ENCODE measurements at places on chromosomes 1 and 21. TPM values are rescaled to one million over a fixed set of nuclear protein-coding genes. Genes with fewer than 3 reads are reported as not detected.
A peak's percentile ranks its signal among the peaks of the same experiment; 100 is the strongest.

The OR2T29 gene
- total RNA-seq: not detected

- no peak for DNase-seq
Observed at GRCh38 chr21:46081022-46081861, 16.7 kb upstream of the COL6A2 start.

DNA sequence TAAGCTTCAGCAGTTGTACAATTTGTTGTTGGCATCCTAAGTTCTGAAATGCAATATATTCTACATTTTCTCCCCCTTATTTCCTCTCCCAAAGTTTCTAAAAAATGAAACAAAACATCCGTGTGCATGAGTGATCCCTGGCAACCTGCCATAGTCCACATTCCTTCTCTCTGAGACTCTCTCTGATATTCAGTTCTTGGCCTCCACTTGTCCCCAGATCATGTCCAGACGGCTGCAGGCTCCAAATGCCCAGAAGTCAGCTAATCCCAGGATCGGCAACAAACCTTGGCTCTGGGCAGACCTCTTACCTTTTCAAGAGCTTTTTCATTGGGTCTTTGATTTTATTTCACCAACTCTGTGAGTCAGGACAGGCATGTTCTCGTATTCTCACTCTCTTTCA is 187.8 kb downstream of the ETS2 start:
- peak; percentile 85 for DNase-seq

DNA sequence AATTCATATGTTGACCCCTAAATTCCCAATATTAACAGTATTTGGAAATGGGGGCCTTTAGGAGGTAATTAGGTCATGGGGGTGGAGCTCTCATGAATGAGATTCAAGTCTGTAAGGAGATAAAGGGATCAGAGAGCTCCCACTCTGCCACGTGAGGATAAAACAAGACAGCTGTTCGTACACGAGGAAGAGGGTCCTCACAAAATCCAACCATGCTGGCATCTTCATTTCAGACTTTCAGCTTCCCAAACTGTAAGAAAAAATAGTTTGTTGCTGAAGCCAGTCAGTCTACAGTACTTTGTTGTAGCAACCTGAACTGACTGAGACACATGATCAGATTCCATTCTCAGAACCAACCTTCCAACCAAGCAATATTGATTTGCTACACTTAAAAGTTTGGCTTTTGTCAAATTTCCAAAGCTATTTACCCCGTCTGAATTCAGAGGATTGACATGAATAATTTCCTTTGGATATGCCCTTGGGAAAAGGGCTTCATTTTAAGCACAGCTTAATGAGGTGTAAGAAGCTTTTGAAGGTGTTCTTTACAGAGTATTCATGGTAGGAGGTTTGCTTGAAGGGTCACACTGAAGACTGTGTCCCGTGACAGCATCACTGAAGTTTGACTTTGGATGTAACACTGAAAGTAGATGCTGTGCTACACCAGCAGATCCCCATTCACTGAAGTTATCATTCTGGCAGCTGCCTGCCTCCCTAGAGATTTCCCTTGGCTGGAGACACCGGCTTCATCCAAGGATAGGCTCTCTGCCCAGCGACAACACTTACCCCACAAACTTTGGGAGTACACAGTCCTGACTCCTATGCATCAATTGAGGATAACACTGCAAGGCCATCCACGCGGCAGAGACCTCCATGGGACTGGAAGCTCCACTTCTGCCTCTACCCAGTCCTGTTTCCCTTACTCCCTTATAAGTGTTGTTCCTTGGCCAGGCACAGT is 4.9 kb upstream of the OMA1 start:
- no peak for DNase-seq

DNA sequence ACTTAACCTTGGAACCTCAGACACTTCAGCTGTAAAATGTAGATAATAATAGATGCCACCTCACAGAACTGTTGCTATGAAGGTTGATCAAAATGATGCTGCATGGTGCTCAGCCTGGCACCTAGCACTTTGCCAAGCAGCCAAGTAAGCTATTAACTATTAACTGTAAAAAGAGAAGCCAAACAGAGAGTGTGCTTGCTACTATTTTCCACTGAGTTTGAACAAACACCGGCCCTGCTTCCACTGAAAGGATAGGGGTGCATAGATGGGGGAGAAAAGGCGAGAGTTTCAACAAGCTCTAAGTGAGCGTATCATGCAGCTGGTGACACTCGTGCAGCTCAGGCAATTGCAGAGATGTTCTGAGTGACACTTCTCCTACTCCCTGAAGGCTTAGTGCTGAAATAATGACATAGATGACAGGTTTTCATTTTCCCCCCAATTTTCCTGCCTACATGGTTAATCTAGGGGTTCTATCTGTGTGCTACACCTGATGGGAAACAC is 78.2 kb downstream of the GPR88 start:
- no peak for DNase-seq

DNA sequence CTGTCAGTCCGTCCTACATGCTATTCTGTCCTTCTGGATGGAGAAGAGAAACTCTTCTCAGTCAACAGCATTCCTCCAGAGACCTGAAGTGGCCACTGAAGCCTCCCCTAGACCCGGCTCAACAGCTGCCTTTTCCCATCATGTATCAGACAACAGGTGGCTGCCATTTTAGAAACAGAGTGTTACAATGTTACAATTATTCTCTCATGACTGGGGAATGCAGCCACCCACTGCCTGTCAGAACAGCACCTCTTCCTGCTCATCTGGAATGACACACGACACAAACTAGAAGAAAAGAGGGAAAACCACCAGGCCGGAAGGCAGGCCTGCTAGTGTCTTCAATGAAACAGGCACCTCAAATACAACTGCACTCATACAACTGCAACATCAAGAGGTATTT is 105.3 kb downstream of the PGBD5 start:
- no peak for DNase-seq

The STPG1 gene
- 9.5 TPM for total RNA-seq

The KRTAP19-3 gene
- total RNA-seq: not detected

DNA sequence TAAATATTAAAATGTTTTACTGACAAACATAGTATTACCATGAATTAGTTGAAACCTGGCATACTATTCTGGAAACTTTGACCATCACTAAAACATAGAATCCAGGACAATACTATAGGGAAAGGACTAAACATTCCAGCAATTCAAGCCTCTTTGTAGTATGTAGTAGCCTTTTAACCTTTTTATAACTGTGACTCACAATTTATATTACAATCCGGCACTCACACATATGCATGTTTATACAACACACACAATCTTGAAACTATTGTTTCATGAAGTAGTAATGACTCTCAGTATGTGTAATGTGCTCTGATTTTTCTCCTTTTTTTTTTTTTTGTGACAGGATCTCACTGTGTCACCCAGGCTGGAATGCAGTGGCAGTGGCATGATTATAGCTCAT is 64.3 kb downstream of the ANKRD13C start:
- peak; percentile 23 for DNase-seq

- no peak for DNase-seq
Observed at GRCh38 chr1:151720974-151721787, at the start of gene RIIAD1. Gene RIIAD1, plus strand, starts transcription at chr1:151721522. Its CDS starts 15 bp downstream, at chr1:151721537.

- DNase-seq: no peak
Observed at GRCh38 chr1:146039844-146040194, 18.3 kb upstream of the HJV start.

DNA sequence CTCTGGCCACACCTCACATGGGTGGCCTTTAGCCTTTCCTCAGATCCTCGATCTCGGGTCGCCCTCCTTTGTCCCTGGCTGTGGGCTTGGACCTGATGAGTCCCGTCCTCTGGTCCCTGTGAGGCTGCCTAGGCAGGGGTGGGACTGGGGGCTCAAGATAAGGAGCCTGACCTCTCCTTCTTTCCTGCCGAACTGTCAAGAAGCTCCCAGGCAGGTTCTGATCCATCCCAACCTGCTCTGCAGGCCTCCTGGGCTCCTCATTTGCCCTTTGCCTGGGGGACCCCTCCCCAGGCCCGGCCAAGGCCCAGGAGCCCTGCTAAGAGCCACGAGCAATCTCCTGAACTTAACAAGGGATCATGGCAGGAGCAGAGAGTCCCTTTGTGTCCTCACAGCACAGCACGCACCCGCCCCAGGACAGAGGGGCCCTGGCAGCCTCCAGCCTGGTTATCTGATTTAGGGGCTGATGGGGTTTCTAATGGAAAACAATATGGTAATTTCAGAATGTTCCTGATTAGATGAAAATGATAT is 82.4 kb upstream of the POU3F1 start:
- DNase-seq: no peak

The TIAM1 gene
- 17.8 TPM for total RNA-seq

The UBE2U gene
- not detected for total RNA-seq

GRCh38 chr1:225529726-225530125 is 101.9 kb upstream of the LBR start:
- no peak for DNase-seq

DNA sequence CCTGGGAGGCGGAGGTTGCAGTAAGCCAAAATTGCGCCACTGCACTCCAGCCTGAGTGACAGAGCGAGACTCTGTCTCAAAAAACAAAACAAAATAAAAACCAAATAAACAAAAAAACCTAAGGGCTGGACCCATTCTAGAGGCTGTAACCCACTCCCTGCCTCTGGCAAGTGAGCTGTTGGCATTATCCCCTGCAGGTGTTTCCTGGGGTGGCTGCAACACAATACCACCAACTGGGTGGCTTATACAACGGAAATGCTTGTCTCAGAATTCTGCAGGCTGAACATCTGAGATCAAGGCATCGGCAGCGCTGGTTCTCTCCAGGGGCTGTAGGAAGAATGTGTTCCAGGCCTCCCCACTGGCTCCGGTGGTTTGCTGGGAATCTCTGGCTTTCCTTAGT is 15.2 kb downstream of the LRRC38 start:
- no peak for DNase-seq

DNA sequence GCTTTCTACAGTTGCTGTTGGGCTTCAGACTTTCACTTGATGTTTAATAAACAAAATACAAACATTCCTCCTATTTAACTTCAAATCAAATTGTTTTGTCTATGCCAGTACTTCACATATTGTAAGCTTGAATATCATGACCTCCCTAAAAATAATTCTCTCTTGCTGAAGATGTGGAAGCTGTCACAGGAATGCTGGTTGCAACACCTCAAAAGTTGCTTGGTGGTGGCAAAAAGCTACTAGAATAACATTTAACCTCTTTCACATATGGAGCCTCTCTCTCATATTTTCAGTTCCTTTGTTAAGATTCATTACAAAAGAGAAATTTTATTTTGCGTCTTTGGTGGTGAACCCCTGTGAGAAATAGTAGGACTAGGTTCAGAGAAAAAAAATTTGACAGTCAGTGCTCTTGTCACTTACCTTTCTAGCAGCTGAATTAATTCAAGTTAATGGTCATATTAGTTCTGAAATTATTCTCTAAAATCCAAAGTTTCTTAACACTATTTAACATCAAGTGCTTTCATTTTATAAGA is 25.5 kb upstream of the F13B start:
- no peak for DNase-seq

DNA sequence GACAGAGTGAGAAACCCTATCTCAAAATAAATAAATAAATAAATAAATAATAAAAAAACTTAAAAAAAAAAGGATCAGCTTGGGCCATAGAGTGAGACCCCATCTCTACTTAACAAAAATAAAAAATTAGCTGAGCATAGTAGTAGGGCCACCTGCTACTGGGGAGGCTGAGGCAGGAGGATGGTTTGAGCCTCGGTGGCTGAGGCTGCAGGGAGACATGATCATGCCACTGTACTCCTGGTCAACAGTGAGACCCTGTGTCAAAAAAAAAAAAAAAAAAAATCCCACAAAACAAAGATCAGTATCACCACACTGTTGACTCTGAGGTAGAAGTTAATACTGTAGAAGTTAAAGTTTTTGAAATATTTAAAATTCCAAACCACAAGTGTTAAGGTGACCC is 29.1 kb downstream of the SLC16A1 start:
- DNase-seq: no peak

- DNase-seq: no peak
Observed at GRCh38 chr21:41361053-41361785, 608 bp upstream of the MX2 start.

The MX1 gene
- 420 TPM for total RNA-seq

- no peak for DNase-seq
Observed at GRCh38 chr1:205504311-205505075, at the start of gene CDK18. Gene CDK18, plus strand, starts transcription at chr1:205504669. Its CDS starts 18,499 bp downstream, at chr1:205523168.

GRCh38 chr1:162859191-162859590 is 1.8 kb downstream of the CCDC190 start:
- no peak for DNase-seq

GRCh38 chr1:16174886-16175598 is 19.2 kb upstream of the EPHA2 start:
- DNase-seq: no peak
